ENCODE measurements at places on chromosomes 4 and X.

DNA sequence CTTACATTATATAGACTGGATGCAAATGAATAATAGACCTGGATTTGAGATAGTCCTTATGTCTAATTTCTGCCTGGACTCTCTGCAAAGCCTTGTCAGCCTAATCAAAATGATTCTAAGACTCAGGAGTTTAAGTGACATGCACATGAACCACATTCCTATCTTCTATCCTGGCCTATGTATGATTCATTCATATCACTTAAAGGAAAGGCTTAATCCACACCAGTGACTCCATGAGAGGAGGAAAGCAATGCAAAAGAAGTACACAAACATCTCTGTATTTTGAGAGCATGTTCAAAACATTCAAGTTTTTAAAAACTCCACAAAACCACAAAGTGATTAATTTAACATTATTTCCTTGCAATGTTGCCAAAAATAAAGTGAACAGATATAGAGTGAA lies 14.6 kb downstream of the AMOT start:
- no peak for DNase-seq

DNA sequence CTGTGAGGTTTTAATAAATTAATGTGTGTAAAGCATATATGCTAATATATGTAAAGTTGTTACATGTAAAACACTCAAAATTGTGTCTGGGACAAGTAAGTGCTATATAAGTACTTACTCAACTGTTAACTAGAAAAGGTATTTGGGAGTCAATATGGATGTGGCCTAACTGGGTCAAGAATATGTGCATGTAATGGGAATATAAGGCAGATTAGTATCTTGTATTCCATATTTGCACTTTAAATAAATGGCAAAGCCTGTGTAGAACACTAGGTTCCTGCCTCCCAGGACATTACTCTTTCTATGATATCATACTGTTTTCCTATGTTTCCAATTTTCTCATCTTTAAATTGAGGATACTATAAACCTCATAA lies 270.6 kb downstream of the FBXO8 start:
- no peak for DNase-seq

GRCh38 chr4:147863808-147864472 lies 132.1 kb downstream of the ARHGAP10 start:
- DNase-seq, result no peak

- DNase-seq, result no peak
Observed at GRCh38 chrX:111687305-111687704, 6.3 kb downstream of the ALG13 start.

DNA sequence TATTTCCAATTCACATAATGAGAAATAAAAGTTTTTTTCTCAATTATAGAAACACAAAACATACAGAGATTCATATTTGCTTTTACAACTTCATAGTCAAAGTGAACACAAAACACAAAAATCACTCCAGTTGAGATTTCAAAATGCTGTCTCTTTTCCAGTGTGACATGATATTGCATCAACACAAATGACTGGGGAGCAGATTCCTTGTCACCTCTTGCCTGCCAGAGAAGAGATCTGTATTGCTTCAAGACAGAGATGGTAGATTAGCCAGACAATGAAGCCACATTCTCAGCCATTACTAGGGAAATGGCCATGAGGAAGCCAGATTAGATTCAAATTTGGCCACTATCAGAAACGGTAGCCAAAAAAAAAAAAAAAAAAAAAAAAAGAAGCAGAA lies 2313.1 kb upstream of the AGA start:
- DNase-seq, result no peak

- peak; percentile 47 for DNase-seq
Observed at GRCh38 chr4:110198435-110199416, at the start of gene ELOVL6. Gene ELOVL6, minus strand, starts transcription at chr4:110198615. Its CDS starts 280 bp downstream, at chr4:110198335.

GRCh38 chrX:153476666-153477363 lies 6.4 kb upstream of the HAUS7 start:
- no peak for DNase-seq

DNA sequence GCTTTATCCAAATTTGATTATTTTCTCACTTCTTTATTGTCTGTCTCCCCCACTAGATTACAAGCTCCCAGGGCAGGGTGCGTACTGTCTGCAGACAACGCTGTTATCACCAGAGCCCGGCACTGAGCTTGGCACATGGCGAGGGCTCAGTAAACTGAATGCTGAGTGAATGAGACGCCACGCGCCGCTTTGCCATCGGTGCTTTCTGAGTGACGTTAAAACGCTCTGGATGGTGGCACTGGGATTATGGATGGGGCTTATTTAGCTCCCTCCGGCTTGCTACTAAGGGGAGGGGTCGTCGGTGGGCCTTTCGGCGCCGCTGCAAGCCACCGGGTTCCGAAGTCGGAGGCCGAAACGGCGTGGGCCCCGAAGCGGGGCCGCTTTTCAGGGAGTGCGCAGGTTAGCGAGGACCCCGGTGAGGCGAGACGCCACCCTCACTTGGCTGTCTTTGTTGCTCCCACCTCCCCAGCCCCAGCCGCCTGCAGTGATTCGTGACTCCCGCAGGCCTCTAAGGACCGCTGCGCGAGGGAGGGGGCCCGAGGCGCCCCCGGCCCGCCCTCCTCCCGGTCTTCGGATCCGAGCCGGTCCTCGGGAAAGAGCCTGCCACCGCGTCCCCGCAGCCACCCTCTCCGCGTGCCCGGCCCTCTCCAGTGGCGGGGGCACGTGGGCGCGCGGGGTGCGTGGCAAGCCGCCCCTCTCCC lies 569 bp upstream of the FHL1 start:
- no peak for DNase-seq

- DNase-seq, result no peak
Observed at GRCh38 chrX:103338663-103339062, 8.6 kb downstream of the TCEAL7 start.

GRCh38 chr4:44231006-44231405 lies 217.6 kb downstream of the KCTD8 start:
- no peak for DNase-seq

GRCh38 chr4:89257376-89257775 lies 50.2 kb downstream of the GPRIN3 start:
- DNase-seq, result no peak

DNA sequence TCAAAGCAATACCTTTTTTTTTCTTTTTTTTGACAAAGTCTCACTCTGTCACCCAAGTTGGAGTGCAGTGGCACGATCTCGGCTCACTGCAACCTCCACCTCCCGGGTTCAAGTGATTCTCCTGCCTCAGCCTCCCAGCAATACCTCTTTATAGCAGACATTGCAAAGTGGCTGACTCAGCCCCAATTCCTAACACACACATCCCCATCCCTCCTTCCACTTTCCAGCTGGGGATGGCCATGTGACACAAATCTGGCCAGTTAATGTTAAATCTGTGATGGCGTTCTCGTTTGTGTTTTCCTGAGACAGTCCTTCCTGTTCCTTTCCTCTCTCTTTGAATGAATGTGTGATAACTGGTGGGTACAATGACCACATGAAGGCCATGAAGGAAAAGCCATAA lies 276.2 kb upstream of the KLF3 start:
- no peak for DNase-seq

- DNase-seq, result no peak
Observed at GRCh38 chr4:138393886-138394610, 151.9 kb upstream of the SLC7A11 start.

- no peak for DNase-seq
Observed at GRCh38 chrX:115378471-115378870, 89.0 kb downstream of the LUZP4 start.

GRCh38 chrX:39476604-39477021 lies 621.1 kb downstream of the BCOR start:
- DNase-seq, result no peak

DNA sequence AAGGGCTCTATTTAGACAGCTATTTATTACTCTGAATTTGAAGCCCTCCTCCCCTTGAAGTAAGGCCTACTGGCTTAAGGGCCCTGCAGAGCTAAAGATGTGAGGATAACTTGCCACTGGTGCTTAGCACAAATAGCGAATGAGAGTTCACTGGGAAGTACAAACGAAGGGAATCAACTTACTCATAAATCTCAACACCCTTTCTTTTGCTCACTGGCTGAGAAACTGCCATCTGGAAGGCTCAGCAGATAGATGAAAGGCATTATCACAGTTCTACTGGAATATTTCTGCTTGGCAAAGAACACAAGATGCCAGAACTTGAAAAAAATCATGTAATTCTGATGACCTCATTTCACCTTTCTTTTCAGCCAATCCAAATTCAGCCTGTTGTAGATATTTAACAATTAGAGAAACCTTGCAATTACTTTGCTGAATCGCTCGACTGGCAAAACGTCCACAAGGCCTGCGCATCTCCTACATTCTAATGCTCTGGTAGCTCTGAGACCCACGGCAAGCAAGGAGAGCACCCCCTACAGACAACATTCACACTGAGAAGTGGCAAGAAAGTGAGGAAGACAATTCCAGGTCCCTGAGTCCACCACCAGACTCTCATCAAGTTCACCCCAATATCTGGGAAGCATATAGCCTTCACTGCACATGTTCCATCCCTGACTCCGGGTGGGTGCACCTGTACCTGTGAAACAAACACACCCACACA lies 27.5 kb downstream of the TSPAN5 start:
- no peak for DNase-seq

GRCh38 chr4:152778656-152779512 lies 646 bp downstream of the TIGD4 start:
- no peak for DNase-seq

- no peak for DNase-seq
Observed at GRCh38 chrX:47351706-47352105, 18.7 kb upstream of the ZNF157 start.

DNA sequence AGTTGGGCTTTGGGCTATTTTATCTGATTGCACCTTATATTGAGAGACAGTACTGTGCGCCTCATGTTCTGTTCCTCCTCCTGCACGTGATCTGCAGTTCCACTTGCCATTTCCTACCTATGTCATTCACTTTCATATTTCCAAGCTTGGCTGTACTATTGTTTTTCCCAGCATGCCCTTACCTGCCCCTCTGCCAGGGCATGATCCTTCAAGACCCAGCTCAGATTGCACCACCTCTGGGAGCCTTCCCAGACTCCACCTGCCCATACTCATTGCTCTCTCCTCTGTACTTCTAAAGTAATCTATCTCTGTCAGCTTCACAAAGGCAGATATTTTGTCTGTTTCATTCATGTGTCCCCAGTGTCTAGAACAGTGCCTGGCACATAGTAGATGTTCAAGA lies 11.6 kb downstream of the SLC25A5 start:
- DNase-seq, result no peak

DNA sequence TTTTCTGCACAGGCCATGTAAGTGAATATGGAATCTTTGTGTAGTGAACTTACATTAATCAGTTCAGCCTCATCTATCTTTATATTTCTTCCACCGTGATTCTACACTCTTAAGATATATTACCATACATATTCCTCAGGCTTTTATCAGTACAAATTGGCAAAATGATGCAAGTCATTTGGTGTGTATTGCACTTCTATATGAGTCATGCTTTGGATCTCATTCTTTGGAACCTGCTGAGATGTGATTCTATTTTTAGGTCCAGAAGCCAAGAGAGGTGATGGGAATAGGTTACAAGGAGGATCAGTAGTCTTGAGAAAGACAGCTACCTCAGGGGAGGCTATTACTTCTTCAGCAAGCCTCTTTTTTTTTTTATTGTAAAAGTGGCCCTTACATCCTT lies 204.4 kb downstream of the ZNF330 start:
- DNase-seq, result no peak

DNA sequence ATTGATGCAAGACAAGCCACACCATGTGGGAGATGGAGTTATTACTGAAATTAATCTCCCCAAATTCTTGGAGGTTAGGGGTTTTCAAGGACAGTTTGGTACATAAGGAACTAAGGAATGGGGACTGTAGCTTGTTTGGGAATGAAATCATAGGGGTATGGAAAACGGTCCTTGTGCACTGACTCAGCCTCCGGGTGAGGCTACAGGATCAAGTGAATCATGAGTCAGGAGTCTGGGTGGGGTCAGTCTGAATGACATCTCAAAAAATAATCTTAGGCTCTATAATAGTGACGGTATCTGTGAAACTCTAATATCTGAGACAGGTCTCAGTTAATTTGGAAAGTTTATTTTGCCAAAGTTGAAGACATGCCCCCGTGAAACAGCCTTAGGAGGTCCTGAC lies 128.5 kb upstream of the CYSLTR1 start:
- DNase-seq, result no peak

DNA sequence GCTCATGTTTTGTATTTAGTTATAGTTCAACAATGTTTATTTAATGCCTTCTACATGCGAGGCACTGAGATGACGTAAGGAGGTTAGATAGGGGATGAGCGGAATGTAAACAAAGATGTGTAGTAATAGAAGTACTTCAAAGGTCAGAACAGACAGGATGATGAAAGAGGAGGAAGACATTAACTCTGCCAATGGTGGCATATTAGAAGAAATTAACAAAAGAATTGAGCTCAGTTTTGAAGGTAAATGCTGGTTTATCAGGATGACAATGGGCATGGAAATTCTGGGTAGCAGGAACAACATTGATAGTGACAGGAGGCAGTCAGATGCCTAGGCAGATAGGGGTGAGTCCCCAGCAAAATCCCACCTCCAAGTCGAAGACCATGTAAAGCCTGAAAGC lies 62.3 kb upstream of the PGRMC2 start:
- DNase-seq, result no peak

- DNase-seq, result no peak
Observed at GRCh38 chr4:177562859-177563258, 120.6 kb upstream of the AGA start.

DNA sequence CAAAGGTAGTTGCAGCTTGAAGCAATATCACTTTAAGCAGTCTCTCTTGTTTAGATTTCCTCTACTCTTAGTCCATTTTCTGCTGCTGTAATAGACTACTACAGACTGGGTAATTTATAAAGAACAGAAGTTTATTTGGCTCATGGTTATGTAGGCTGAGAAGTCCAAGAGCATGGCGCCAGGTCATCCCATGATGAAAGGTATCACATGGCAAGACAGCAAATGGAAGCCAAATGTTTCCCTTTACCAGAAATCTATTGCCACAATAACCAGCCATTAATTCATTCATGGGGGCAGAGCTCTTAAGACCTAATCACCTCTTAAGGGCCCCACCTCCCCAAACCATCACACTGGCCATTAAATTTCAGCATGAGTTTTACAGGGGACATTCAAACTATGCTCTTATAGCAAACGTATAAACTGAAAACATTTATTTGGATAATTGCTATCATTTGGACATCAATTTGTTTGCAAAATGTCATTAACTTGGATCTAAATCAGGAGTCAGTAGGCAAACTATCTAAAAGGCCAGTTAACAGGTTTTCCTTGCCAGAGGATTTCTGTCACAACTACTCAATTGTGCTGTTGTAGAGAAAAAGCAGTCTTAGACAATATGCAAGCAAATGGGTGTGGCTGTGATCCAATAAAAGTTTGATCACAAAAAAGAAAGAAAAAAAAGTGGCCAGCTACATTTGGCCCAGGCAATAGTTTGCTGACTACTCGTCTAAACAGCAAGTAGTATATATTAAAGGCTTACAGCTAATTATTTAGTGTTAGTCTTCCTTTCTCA lies 75.7 kb upstream of the GUCY1A1 start:
- no peak for DNase-seq

All from right renal pelvis (tissue), 4 donors.